IgD-negative memory B cell (primary cell): ENCODE measurements at places on chromosomes 4 and X. TPM values are rescaled to one million over a fixed set of nuclear protein-coding genes. Genes with fewer than 3 reads are reported as not detected.

The NPY1R gene
- polyA plus RNA-seq = not detected

The GPR50 gene
- not detected for polyA plus RNA-seq

The RNF128 gene
- polyA plus RNA-seq = not detected

The LUZP4 gene
- polyA plus RNA-seq = not detected

The DAPP1 gene
- 172 TPM for polyA plus RNA-seq

The CSAG3 gene
- polyA plus RNA-seq = not detected

The REPS2 gene
- 1.3 TPM for polyA plus RNA-seq

The UCP1 gene
- not detected for polyA plus RNA-seq

The TCEAL6 gene
- not detected for polyA plus RNA-seq

The CXCR3 gene
- polyA plus RNA-seq = 73.8 TPM

The TMSB15B gene
- polyA plus RNA-seq = 13.8 TPM

The UGT2B15 gene
- polyA plus RNA-seq = 0.25 TPM

The GABRG1 gene
- polyA plus RNA-seq = not detected

The LINC00632 gene
- not detected for polyA plus RNA-seq
